ENCODE measurements at places on chromosomes 6 and 20.
A peak's percentile ranks its signal among the peaks of the same experiment; 100 is the strongest.

- DNase-seq, result no peak
Measured at GRCh38 chr6:75791881-75792280, 42.8 kb downstream of the MYO6 start.

DNA sequence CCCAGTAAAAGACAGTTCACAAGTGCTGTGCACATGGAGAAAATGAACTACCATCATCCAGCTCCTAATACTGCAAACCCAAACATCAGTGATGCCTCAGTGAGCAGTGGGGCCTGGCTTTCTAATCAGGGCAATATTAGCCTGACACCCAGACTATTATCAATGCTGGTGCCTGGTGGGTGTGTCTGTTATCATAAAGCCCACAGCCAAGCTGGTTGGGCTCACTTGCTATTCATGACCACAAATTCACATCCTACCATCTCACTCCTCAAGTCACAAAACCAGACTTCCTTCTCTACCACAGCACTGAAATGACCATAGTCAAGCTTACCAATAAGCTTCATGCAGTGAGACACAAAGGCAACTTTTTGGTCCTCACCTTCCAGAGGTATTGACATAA is 180.8 kb upstream of the PLN start:
- no peak for DNase-seq

DNA sequence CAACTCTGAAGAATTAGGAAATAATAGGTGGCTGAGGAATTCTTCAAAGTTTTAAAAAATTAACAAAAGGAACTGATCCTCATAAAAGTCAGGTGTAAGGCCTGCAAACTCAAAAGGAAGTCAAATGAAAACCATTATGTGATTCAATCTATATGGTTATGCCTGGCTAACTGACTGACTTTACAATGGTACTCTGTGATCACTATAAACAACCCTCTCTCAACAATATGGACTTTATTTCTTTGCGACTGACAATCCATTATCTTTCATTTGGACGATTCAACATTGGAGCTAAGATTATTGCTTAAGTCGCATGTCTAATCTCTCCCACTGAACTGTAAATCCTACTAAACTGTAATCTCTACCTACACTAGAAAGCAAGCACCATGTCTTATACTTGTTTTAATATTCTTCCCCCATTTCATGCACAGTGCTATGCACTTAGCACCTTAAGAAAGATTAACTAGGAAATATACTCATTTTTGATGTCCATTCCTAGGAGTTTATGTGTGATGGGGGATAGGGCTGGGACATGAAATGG is 1.4 kb downstream of the STK38 start:
- DNase-seq, result no peak

DNA sequence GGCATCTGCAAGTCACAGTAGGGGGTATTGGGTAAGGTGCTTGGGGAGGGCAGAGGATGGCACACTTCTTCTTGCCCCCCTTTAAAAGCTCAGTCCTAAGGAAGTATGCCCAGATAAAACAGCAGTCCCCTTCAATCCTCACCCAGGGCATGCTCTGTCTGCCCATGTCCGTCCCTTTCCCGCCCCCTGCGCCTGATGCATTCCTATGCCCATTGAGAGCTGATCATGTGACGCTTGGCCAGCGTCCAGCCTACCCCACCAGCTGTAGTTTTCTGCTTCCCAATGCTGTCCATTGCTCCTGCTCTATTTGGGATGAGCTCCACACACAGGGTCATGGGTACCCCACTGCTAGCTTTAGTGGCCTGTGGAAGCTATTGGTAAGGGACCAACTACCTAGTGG is 8.3 kb downstream of the SIGLEC1 start:
- DNase-seq, result no peak

GRCh38 chr6:40302856-40303454 is 284.2 kb downstream of the LRFN2 start:
- DNase-seq, result no peak

GRCh38 chr6:108697561-108698161 is 136.9 kb downstream of the FOXO3 start:
- no peak for DNase-seq

- no peak for DNase-seq
Measured at GRCh38 chr6:76441875-76442274, 369.4 kb upstream of the IMPG1 start.

DNA sequence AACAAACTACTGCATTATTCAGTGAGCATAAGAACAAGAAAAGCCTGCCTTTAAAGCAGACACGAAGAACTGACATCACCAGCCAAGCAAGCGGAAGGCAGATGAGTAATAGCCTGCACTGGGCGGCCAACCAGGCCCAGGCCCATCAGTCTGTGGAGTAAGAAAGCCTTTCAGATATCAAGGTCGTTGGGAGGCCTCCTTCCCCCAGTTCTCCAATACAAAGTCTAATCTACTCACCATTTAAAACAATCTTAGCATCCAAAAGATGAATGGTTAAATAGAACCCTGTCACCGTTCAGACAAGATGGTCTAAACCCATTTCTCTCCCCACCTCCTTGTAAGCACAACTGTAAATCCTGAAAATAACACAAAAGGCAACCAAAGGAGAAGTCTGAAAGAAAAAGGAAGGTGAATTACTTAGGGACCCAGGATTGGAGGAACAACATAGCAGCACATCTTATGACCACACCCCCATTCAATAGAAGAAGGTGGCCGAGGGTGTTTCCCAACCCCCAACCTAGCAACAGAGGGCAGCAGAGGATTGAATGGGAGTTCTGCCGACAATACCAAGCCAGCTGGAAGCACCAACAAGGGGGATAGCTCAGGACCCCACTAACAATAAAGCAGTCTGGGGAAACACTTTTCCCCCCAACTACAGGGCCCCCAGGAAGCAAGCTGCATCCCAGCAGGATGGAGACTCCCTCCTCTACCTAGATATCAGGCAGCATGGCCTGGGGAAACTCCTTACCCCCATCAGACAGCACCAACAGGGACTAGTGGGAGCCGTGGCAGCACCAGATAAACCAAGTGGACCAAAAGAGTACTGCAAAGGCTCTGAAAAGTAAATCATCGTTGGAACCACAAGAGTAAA is 67.9 kb downstream of the ZHX3 start:
- peak; percentile 15 for DNase-seq
